ENCODE measurements at places on chromosomes 2 and 18. TPM values are rescaled to one million over a fixed set of nuclear protein-coding genes. Genes with fewer than 3 reads are reported as not detected.

The SERPINB5 gene
- not detected for polyA plus RNA-seq

The IL1RN gene
- polyA plus RNA-seq, result not detected

The SMIM21 gene
- not detected for polyA plus RNA-seq

The SLC4A3 gene
- 7.6 TPM for polyA plus RNA-seq

The GPD2 gene
- 22.5 TPM for polyA plus RNA-seq

The KRTCAP3 gene
- polyA plus RNA-seq, result 0.47 TPM

The GTF3C2 gene
- 32.1 TPM for polyA plus RNA-seq

The PLEK gene
- not detected for polyA plus RNA-seq

The CHRND gene
- not detected for polyA plus RNA-seq

- DNase-seq, result no peak
Measured at GRCh38 chr2:191526091-191526490, 151.8 kb upstream of the NABP1 start.

- no peak for DNase-seq
Measured at GRCh38 chr2:225415792-225416191, 16.3 kb downstream of the NYAP2 start.

GRCh38 chr2:209581040-209581439, 157.2 kb downstream of the MAP2 start:
- DNase-seq, result no peak

- no peak for DNase-seq
Measured at GRCh38 chr2:12774395-12774727, 57.6 kb downstream of the TRIB2 start.

DNA sequence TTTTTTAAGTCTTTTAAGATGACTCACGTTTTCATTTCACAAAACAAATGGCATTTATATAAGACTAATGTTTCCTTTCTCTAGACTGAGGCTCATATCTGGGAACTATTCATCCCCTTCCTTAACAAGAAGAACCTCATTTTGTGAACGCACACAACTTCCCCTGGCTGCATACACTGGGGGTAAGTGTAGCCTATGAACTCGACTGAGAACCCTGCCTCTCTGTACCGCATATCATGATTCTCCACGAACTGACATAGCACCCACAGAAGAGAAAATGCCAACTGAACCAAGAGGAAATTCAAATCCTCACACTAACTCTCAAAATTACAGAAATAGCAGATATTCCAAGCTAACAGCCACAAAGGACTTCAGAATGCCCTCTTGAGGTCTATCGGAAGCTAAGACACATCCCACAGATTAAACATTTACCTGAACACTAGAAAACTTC, 236.7 kb downstream of the TCF4 start:
- no peak for DNase-seq

- DNase-seq, result no peak
Measured at GRCh38 chr18:37937287-37937686, 371.7 kb upstream of the CELF4 start.

DNA sequence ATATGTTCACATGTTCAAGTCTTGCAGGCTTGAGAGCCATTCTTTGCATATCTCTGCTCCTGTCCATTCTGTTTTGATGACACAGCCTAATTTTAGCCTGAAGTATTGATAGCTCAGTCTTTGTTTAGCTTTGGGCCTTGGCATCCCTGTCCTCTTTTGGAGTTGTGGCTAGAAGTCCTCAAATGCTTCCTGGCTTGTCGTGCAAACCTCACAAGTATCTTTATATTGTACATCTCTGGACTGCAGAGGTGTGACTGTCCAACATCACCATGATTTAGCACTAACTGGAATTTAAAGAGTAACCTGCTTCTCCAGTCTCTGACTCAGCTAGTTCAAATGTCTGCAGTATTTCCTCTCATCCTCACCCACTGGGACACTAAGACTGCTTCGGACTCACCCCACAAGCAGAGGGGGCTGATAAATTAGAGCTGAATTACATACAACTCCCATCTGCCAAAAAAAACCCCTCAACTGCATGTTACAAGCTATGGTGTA, 11.7 kb downstream of the PFN4 start:
- DNase-seq, result no peak

- DNase-seq, result no peak
Measured at GRCh38 chr2:68936889-68937288, 15.8 kb downstream of the GKN2 start.

DNA sequence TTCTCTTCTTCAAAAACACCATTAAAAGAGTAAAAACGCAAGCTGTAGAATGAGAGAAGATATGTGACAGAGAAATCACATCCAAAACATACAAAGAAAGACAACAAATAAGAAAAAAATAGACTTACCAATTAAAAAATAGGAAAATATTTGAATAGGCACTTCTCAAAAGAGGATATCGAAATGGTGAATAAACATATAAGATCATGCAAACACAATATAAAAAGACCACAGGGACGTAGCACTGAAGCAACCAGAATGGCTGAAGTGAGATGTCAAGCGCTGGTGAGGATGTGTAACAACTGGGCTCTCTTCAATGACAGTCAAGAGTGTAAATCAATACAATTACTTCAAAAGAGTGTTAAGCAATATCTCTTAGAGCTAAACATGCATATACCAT, 202.3 kb downstream of the ZBTB7C start:
- DNase-seq, result no peak

DNA sequence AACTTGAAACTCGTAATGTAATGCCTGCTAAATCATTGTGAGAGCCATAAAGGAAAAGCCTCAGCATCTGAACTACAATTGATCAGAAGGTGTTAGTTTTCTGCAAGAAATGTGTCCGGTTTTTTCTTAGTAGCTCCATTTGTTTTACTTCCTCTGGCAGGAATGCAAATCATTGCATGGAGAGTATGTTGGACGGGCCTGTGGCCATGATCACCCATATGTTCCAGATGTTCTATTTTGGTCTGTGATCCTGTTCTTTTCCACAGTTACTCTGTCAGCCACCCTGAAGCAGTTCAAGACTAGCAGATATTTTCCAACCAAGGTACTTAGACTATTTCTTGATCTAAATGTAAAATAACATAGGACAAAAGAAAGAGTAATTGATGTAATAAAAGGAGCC, 126.6 kb downstream of the DPP4 start:
- no peak for DNase-seq

DNA sequence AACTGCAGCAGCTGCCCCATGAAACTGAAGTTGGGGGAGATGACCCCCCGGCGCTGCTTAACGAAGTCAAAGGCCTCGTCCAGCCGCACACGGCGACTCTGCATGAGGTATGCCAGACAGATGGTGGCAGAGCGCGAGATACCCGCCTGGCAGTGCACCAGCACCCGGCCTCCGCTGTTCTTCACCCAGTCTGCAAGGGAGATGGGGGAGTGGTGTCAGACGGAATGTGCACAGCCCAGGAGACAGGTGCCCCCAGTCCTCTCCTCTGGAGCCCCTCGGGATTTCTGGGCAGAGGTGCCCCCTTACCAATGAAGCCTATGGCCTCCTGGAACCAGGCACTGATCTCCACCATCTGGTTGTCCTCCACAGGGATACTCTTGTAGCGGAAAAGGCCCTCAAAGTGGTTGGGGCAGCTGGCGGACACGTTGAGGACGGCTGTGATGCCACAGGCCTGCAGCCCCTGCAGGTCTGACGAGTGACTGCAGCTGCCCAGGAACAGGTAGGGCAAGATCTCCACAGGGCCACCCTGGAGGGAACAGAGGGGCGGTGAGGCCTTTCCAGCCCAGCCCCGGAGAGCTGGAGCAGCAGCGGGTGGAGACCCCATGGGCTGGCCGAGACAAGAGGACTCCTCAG, 1.3 kb downstream of the DUSP2 start:
- no peak for DNase-seq

DNA sequence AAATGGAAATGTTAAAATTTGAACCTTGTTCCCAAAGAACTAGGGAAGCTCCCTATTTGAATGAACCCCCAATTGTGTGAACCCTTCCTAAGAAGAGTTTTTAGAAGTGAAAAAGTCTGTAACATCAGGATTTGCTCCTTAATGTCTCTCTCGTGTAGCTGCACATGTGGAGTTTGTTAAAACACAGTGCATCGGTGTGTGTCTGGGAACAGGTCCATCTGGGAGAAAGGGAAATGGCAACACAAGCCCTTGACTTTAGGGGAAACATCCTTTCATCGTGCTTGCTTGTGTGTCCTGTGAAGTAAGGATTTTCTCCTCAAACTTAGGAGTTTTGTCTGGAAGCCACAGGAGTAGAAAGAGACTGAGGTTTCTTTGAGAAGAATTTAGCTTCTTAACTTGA, 203.9 kb downstream of the PRKCE start:
- no peak for DNase-seq

GRCh38 chr2:54063967-54064535, 51.4 kb upstream of the ACYP2 start:
- DNase-seq, result no peak

DNA sequence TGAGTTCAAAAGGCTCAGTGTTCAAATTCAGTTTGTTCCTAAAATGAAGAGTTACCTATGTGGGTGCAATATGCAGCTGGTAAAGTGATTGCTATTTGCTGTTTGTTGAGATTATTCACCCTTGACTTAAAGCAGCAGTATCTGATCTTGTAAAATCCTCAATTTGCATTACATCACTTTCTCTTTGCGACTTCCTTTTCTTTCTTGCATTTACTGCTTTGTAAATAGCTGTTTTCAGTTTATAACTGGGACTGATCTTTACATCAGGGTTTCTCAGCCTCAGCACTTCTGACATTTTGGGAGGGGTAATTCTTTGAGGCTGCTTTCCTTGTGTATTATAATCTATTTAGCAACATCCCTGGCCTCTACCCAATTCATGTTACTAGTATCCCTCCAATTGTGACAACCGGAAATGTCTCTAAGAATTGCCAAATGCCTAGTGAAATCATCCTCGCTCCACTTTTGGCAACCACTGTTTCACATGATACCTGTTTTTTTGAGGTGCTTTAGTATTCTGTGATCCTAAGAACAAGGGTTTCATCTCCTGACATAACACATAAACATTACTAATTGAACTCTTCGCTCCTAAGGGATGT, 12.1 kb upstream of the ERCC3 start:
- DNase-seq, result no peak

GRCh38 chr2:160257743-160258491, 57.8 kb upstream of the ITGB6 start:
- DNase-seq, result no peak

- no peak for DNase-seq
Measured at GRCh38 chr2:74225698-74226459, 27.5 kb downstream of the MTHFD2 start.
